Lung microvascular endothelial cell (primary cell): ENCODE measurements at places on chromosomes 16 and 17.
A peak's percentile ranks its signal among the peaks of the same experiment; 100 is the strongest.

GRCh38 chr17:21228111-21228510 lies 14.2 kb upstream of the TMEM11 start:
- DNase-seq: peak; percentile 56

DNA sequence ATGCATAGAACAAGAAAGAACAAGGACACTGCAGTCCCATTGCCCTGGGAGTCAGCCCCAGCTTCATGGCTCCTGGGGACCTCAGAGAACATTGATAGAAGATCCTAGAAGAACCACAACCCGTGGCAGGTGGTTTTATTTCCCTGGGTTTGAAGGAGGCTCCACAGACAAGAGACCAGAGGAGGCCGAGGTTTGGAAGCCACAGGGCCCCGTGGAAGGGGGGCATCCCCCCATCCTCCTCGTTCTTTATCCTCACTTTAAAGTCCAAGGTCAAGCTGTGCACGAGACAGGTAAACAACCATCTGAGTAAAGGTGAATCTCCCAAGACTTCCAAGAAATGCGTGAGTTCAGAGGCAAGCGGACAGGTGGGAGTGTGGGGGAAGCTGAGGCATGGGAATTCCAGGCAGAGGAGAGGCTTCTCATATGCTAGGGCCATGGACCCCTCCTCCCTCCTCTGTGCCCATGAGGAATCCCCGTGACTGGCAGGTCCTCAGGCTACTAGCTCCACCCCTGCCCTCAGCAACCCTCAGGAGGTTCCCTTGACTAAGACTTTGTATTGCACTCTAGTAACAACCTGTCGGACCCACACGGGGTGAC lies 849 bp upstream of the SULT1A1 start:
- DNase-seq: no peak

- no peak for DNase-seq
Measured at GRCh38 chr17:9195961-9196670, 174.8 kb downstream of the NTN1 start.

GRCh38 chr17:63290784-63291183 lies 155.3 kb downstream of the CYB561 start:
- peak; percentile 15 for DNase-seq

DNA sequence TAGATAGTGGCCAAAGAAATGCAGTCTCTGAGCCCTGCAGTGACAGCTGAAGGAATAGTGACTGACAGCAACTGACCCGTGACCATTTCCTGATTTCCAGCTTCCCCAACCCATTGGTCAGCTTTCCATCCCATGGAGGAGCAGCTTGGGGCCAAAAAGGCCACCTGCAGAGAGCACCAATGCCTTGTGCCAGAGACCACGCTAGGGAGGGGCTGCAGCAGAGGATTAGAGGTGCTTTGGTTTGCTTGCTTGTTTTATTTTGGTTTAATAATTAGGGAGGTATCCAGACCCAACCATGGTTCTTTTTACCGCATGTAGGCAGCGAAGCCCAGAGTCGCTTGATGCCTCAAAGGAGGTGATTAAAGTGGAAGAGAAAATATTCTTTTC lies 61.3 kb upstream of the SIAH1 start:
- no peak for DNase-seq

DNA sequence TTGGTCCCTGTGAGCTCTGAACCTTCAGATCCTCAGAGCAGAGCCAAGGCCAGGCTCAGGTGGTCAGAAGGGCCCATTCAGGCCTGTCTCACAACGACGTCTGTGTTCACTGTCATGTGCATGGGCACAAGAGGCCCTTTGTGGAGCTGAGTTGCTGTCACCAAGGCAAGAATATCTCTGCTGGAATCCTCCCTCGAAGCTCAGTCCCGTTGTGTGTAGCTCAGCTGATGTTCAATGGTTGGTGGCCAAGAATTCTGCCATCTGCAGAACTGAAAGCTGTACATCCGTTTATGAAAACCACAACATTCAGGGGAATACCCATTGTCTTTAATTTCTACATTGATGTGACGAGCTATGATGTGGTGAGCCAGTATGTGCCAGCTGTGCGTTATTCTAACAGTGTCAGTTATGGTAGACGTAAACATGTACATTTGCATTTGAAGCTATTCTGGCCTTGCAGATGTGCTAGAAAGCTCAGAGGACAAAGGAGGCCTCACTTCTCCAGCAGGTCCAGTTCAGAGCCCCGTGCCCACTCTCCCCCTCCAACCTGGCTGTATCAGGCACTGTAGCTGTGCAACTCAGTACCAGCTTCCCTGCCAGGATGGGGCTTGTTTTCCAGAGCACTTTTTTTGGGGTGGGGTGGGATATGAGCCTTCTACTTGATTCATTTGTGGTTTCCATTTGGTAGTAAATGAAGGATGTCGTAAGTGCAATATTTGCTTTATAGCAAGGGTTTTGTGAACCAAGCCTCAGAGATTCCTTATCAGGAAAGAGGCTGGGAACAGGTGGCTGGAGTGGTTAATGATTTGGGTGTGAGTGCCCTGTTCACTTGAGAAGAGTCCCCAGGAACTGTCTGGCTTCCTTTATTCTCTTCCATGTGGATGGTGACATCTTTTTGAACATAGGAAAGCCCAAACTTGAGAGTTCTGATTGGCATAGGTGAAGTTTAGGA lies 56.1 kb downstream of the B9D1 start:
- DNase-seq: peak; percentile 41

- DNase-seq: no peak
Measured at GRCh38 chr17:64638552-64639203, 23.4 kb downstream of the SMURF2 start.

GRCh38 chr16:26491101-26491670 lies 575.5 kb upstream of the C16orf82 start:
- no peak for DNase-seq

DNA sequence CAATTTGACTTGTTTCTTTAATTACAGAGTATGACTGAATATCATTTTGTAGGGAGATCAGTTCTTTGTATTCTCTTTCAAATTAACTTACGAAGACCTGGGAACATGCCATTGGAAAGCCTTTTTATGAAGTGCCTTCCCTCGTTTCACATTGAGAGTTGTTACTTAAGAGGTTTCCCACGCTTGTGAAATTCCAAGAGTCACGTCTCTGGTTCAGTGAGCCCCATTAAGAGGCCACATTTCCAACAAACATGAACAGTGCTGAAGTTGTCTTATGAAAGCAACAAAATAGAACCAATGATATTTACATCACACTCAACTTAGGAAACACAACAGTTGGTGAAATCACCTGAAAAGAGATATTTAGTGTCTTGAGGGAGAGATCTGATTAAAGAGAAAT lies 334.1 kb downstream of the TOX3 start:
- no peak for DNase-seq
